ENCODE measurements at places on chromosomes 1 and 21.

DNA sequence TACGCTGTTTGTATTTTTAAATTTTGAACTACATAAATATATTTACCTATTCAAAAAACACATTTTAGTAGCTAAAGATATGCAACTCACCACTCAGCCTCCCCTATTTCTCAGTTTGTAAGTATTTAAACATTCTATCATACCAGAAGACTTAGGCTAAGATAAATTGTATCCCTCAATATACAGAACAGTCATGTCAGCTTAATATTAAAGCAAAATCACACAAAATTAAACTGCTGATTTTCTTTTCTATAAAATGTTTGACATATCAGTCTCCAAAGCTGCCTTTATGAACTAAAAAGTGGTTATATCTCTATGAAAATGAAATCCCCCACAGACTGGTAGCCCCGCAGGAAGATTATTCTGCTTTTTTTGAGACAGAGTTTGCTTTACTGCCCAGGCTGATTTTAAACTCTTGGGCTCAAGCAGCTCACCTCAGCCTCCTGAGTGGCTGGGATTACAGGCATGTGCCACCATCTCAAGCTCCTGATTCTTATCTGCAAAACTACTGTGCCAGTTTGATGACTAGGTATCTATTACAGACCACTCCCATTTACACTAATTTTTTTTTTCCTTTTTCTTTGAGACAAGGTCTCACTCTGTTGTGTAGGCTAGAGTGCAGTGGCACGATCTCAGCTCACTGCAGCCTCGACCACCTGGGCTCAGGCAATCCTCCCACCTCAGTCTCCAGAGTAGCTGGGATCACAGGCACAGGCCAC lies 37.6 kb downstream of the NRDC start:
- DNase-seq = no peak

GRCh38 chr21:35128536-35128935 lies 79.4 kb upstream of the RUNX1 start:
- no peak for DNase-seq

- no peak for DNase-seq
Measured at GRCh38 chr1:8536515-8536914, 218.6 kb downstream of the SLC45A1 start.

DNA sequence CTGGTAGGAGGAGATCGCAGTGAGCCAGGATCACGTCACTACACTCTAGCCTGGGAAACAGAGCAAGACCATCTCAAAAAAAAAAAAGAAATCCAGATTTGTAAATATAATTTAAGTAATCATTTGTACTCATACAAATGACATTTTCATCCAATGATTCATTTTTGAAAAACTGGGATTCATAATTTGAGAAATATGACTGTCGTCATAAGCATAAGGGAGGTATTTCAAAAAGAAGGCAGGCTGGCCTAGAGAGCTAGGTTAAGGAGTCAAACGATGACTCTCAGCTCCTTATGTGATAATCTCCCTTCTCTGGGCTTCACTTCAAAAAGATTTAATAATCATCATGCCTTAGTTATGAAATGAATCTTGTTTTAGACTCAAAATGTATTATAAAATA lies 2.3 kb downstream of the GART start:
- DNase-seq = no peak

DNA sequence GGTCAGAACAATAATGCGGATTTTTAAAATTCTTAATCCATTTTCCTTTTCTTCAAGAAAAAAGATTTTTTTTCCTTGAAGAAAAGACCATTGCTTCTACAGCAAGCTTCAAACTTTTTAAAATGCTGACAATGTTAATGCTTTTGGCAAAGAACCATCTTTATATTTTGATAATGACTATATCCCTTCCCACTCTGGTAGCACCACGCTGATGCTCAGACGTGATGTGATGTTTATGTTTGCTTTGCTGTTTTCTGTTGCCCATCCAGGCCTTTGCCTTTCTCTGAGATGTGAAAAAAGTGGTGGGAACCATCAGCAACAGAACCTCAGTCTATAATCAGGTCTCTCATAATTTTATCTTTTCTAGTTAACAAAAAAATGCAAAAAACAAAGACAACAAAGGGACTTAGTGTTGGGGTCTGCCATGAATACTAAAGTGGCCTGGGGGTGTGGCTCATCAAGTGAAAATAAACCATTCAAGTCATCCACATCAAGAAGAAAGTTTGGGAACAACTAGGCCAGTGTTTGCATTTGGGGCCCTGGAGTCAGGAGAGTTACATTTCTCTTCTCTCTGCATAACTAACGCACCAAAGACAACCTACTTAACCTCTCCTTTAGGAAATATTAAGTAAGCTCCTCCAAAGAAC lies 244.6 kb upstream of the DMRTA2 start:
- DNase-seq = no peak

DNA sequence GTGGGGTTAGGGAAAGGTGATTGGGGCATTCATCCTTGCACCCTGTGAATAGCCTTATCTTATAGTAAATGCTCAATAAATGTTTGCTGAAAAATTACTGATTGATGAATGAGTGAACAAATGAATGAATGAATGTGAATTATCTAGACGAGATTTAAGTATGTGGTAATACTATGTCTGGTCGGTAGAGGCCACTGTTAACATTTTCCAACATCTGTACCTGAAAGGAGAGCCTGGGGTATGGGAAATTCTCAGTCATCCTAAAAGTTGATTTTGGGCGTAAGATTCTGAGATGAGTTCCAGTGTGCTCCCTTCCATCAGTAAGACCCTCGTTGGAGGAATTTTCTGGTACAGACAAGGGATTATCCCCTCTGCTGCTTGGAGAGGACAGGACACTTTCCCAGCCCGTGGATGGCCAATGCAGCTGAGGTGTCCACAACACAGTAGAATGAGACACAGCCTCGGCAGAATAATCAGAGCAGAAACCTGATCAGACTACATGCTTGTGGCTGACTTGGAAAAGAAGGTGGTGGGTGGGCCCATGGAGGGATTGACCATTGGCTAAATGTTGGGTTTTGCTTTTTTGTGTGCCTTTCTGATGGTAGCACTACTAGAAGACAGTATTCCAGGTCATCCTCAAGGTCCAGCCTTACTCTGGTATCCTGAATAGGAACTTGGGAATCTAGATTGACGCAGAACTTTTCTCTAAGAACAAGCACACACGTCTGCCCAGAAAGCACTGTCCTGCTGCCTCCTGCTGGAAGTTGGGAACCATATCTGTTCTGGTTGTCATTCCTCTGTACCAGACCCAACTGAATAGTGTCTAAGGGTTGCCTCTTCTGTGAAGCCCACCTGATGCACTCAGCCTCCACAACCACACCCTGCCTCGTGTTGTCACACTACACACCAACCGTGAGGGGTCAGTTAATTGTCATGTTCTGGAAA lies 262.0 kb downstream of the TNR start:
- DNase-seq = no peak

- DNase-seq = no peak
Measured at GRCh38 chr1:45395051-45395450, 54.8 kb upstream of the MUTYH start.

GRCh38 chr1:178243119-178243518 lies 149.2 kb downstream of the RASAL2 start:
- no peak for DNase-seq

DNA sequence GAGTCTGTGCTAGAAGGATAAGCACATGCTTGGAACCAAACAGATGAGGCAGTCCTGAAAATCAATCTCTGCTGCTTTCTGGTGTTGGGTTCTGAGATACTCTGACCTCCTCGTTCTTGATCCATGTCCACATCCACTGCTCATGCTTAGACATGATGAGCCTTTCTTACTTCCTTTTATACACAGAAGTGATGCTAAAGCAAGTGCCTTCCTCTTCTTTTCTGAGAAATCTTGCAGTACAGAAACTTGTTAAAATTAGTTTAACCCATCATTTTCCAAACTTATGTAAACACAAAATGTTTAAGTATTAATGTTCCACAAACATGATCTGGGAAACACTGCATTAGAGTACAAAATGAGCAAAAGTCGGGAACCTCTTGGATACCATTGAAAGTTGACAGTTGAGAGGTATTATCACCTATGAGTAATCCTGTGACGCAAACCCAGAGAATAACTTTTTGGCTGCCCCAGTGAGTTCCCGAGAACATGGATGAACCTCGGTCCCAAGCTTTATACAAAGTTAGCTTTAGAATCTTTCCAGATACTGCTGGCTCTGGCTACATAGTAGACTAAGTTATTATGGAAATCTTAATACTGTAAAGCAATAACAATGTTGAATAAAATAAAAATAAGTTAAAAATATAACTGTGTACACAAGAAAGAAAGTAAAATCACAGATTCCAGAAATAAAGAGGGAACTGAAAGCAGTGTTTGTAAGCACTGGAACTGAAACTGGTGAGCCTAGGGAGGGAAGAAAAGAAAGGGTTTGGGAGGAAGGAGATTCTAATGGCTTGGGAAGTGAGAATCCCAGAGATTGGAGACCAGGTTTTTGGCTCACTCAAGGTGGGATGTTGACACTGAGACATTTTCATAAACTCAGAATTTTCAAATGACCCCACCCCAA lies 429.3 kb upstream of the RUNX1 start:
- no peak for DNase-seq

GRCh38 chr1:113223546-113223945 lies 150.5 kb downstream of the LRIG2 start:
- DNase-seq = no peak

- no peak for DNase-seq
Measured at GRCh38 chr21:45076245-45076711, 1.9 kb downstream of the ADARB1 start.

- DNase-seq = no peak
Measured at GRCh38 chr21:34039678-34040382, 33.5 kb upstream of the MRPS6 start.

DNA sequence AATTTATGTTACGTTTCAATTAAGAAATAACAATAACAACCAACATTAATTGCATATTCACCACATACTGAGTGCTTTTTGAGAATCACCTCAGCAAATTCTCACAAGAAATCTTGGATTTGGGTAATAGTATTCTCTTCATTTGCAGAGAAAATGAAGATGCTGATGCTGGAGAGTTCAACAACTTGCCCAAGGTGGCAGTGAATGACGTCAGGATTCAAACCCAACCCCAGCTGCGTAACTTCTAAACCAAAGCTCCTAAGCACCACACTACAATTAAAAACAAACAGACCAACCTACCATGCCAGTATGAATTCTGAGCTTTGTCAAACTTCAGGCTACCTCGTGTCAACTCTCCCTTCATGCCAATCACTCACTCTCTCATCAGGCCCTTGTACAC lies 46.7 kb upstream of the GJB5 start:
- no peak for DNase-seq

DNA sequence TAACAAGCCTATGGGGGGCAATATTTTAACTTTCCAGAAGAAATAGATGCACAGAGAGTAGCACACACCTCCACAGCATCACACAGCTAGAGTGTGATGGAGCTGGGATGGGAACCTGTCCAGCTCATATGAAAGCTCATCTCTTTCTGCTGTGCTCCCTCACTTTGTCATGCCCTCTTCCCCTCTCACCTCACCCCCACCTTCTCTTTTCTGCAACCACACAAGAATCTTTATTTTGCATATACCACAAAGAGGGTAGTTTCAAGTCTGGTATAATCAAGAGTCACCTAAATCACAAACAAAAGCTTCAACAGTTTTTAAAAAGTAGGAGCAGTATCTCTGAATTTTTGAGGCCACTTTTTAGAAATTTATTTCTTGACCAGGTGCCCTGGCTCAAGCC lies 22.6 kb downstream of the FOXD2 start:
- DNase-seq = no peak

DNA sequence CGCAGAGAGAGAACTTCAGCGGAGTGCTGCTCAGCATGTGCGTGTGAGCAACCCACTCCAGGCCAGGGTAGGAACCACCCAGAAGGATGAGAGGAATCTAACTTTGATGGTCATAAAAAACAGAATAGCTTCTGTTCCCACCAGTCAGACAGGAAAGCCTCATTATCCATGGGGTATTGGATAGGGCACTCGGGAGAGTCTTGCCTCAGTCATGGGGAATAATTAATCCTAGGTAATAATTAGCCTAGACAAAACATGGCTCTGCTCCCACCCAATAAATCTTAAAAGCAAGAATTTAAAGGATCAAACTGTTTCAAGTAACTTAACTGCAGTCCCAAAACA lies 35.3 kb downstream of the LDLRAD1 start:
- no peak for DNase-seq

DNA sequence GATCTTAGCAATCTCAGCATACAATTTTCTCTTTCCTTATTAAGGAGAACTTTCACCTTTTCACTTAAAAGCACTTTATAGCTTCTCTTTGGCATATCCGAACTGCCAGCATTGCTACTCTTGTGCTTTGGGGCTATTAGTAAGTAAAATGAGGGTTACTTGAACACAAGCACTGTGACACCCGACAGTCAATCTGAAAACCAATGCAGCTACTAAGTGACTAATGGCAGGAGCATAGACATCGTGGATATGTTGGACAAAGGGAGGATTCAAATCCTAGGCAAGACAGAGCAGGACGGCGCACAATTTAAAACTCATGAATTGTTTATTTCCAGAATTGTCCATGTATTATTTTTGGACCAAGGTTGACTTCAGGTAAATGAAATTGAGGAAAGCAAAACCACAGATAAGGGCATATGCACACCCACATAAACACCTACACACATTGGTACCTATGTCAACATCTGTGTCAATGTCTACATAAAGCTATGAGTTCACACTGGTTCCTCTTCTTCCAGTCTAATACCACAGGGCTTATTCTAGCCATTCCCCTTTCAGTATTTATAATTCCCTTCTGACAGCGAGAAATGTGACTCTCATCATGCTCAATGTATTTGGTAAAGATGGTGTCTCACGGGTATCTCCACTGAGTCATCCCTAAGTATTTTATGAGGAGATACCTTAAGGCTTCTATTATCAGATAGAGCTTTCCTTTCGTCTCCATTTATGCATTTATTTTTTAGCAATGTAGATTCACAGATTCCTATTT lies 75.3 kb upstream of the RALGPS2 start:
- DNase-seq = no peak

GRCh38 chr1:65105596-65105995 lies 42.4 kb upstream of the AK4 start:
- DNase-seq = no peak

GRCh38 chr1:50491142-50491541 lies 67.9 kb upstream of the DMRTA2 start:
- no peak for DNase-seq

- DNase-seq = no peak
Measured at GRCh38 chr1:109197158-109198042, 16.3 kb upstream of the SARS1 start.

GRCh38 chr1:100628631-100629081 lies 90.7 kb downstream of the GPR88 start:
- no peak for DNase-seq

Measured in NCI-H187 (cell line).